Endothelial cell of umbilical vein (primary cell): ENCODE measurements at places on chromosomes 5 and 9. TPM values are rescaled to one million over a fixed set of nuclear protein-coding genes. Genes with fewer than 3 reads are reported as not detected.
A peak's percentile ranks its signal among the peaks of the same experiment; 100 is the strongest.

GRCh38 chr9:131755541-131756198 lies 15.8 kb upstream of the RAPGEF1 start:
- DNase-seq = peak; percentile 83

DNA sequence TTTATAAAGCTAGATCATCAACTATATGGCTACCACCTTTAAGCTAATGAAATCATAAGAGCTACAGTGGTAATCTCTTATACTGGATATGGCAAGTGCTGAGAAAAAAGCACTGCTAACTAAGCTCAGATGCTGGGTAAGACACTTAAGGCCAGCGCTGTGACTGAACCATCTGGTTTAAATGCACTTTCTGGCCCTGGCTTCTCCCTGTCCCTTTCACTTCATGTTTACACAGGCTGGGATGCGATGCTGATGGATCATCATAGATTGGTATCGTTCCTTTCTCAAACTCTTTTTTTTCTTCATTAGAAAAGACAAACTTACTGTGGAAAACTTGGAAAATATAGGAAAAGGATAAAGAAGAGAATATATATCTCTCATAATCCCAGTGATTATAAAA lies 52.3 kb downstream of the KIF24 start:
- no peak for DNase-seq

DNA sequence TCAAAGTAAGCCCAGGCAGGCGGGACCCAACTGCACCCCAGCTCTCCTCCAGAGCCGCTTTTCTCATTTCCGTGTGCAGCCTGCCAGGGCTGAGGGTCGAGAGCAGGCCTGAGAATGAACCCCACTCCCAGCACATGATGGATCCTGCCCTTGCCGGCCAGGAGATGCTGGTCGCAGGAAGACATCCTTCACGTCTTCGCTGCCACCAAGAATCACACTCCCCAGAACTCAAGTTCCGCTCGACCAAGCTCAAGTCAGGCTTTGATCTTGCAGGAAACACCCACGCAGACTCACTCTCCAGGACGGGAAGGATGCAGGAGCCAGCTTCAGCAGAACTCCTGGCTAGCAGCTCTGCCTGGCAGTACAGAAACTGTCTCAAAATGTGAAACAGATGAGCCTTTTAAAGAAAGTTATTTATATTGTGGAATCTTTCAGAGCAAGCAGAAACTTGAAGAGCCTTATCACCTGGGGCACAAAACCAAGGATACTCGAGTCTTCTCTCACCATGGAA lies 102.4 kb downstream of the ROR2 start:
- DNase-seq = no peak

GRCh38 chr9:136862849-136863622 lies 3.1 kb downstream of the EDF1 start:
- DNase-seq = no peak

DNA sequence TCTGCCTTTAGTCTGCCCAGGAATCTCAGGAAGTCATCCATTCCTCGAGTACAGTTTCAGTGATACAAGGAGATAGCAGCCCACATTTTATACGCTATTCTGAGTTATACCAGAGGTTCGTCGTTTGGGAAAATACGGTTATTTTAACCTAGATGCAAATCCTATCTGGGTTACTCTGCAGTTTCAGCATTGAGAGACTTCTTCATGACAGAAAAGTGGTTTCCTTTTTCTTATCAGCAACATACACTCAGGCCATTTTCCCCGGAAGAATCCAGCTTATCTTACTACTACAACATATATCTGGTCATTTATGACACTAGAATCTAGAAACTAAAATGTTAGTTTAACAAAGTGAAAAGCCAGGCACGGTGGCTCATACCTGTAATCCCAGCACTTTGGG lies 83.4 kb upstream of the IQGAP2 start:
- DNase-seq = no peak

GRCh38 chr5:124889486-124889825 lies 143.0 kb upstream of the ZNF608 start:
- DNase-seq = no peak

ABO gene
- not detected in 2 replicates for total RNA-seq

SLC9A3 gene
- 0.82 and 0.92 TPM in 2 replicates for total RNA-seq

STKLD1 gene
- total RNA-seq = 0.77 and 0.85 TPM in 2 replicates
